ENCODE measurements at places on chromosomes 6 and 20.
A peak's percentile ranks its signal among the peaks of the same experiment; 100 is the strongest.

- no peak for DNase-seq
Measured at GRCh38 chr6:36928547-36928918, 26.0 kb upstream of the PI16 start.

- no peak for DNase-seq
Measured at GRCh38 chr6:46025573-46025972, 9.9 kb upstream of the CLIC5 start.

- peak; percentile 90 for DNase-seq
Measured at GRCh38 chr6:158086504-158087223, 81.4 kb downstream of the SERAC1 start.

DNA sequence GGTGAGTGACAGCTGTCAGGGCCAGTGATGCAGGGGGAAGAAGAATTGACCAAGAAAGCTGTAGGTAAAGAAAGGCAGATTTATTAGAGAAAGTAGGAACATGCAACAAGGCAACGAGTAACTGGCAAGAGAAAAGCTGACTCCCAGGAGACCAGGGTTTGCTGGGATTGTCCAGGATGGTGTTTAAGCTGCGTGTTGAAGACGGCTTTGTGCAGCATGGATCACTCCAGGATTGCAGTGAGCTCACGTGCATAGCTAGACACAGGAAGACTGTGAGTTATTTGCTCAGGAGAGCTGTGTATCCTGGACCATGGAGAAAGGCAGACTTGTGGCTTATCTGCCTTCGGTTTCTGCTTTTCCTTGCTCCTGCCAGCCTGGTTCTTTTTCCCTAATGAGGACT lies 87.6 kb downstream of the TTLL2 start:
- no peak for DNase-seq

- DNase-seq = no peak
Measured at GRCh38 chr6:49336514-49337131, 126.4 kb downstream of the MMUT start.

DNA sequence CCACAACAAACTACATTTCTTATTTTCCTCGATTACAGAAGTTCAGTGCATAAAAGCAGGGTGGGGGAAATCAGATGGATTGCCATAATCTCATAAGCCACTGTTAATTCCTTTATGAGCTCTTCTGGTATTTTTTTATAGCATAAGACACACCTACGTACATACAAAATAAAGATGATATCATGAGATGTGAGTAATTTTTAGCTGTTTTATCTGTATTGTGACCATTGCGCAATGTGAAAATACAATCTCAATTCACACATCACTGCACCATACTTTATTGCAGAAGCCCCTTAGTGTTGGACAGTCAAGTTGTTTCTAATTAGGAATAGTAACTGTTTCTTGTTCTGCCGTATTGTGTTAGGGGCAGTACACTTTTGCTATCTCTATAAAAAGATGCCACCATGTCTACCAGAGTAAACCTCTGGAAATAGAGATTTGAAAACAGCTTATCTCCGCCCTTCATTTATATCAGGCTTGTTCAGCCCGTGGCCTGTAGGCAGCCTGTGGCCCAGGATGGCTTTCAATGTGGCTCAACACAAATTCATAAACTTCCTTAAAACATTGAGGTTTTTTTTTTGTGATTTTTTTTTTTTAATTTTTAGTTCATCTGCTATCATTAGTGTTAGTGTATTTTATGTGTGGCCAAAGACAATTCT lies 90.4 kb downstream of the FARS2 start:
- no peak for DNase-seq

GRCh38 chr6:47977314-47977713 lies 133.7 kb downstream of the PTCHD4 start:
- DNase-seq = no peak

- no peak for DNase-seq
Measured at GRCh38 chr6:90658497-90658896, 71.6 kb upstream of the MAP3K7 start.

DNA sequence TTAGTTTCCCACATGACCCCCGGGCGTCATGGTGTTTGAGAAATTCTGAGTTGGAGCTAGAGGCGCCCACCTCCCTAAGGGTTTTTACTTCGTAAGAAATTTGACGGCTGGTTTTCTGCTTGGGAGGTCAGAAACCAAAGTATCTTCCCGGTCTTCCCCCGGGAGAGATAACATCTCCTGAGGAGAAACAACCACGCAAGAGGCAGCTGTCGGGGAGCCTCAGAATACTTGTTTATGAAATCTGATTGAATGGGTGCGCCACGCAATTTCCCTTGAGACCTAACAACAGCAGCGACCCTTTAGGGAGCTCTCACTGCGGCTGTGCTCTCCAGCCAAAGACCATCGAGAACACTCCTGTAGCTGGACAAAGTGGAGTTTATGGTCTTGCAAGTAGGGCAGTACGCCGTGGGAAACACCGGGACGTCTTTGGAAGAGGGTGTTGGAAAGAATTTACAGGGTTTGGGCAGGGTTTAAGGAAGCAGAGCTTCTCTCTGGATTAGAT lies 608 bp upstream of the EIF2S2 start:
- no peak for DNase-seq

GRCh38 chr20:38806855-38807655 lies 1.6 kb downstream of the PPP1R16B start:
- DNase-seq = no peak

GRCh38 chr20:40750541-40751035 lies 61.6 kb upstream of the MAFB start:
- no peak for DNase-seq

GRCh38 chr20:47035026-47035590 lies 140.5 kb downstream of the EYA2 start:
- DNase-seq = no peak

DNA sequence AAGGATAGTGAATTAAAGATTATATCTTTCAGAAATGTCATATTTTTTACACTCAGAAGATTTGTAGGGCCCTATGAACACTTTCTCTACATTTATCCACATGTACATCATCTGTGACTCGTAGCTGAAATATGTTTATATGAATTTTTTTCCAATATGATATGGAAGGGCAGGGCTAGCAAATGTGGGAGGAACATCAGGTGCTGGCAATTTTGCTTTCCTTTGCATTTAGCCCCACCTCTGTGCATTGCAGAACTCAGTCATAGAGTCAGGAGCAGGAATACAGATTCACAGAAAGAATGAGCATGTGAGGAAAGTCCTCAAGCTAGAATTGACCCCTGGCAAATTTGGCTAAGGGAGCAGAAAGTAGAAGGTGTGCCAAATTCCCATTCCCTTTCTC lies 129.9 kb downstream of the CRYBG1 start:
- DNase-seq = no peak

- no peak for DNase-seq
Measured at GRCh38 chr6:98924647-98925046, 23.1 kb downstream of the FBXL4 start.
